ENCODE measurements at places on chromosomes 1 and 21. TPM values are rescaled to one million over a fixed set of nuclear protein-coding genes. Genes with fewer than 3 reads are reported as not detected.

KCNJ15 gene
- total RNA-seq, result not detected

STRIP1 gene
- 19.5 TPM for total RNA-seq

MAP7D1 gene
- 199 TPM for total RNA-seq

RNU1-4 gene
- not detected for total RNA-seq

C1orf74 gene
- 2.2 TPM for total RNA-seq

CXADR gene
- total RNA-seq, result 2.1 TPM

GIPC2 gene
- 3.0 TPM for total RNA-seq

TRNP1 gene
- total RNA-seq, result 217 TPM

TPRG1L gene
- 10.9 TPM for total RNA-seq

FHAD1 gene
- 0.17 TPM for total RNA-seq

PKP1 gene
- total RNA-seq, result under 0.01 TPM

CA6 gene
- not detected for total RNA-seq

SLAMF6 gene
- not detected for total RNA-seq

FABP3 gene
- total RNA-seq, result 209 TPM

NTNG1 gene
- 10.9 TPM for total RNA-seq
